AML-193 (cell line): ENCODE measurements at places on chromosomes 5 and 9.
A peak's percentile ranks its signal among the peaks of the same experiment; 100 is the strongest.

DNA sequence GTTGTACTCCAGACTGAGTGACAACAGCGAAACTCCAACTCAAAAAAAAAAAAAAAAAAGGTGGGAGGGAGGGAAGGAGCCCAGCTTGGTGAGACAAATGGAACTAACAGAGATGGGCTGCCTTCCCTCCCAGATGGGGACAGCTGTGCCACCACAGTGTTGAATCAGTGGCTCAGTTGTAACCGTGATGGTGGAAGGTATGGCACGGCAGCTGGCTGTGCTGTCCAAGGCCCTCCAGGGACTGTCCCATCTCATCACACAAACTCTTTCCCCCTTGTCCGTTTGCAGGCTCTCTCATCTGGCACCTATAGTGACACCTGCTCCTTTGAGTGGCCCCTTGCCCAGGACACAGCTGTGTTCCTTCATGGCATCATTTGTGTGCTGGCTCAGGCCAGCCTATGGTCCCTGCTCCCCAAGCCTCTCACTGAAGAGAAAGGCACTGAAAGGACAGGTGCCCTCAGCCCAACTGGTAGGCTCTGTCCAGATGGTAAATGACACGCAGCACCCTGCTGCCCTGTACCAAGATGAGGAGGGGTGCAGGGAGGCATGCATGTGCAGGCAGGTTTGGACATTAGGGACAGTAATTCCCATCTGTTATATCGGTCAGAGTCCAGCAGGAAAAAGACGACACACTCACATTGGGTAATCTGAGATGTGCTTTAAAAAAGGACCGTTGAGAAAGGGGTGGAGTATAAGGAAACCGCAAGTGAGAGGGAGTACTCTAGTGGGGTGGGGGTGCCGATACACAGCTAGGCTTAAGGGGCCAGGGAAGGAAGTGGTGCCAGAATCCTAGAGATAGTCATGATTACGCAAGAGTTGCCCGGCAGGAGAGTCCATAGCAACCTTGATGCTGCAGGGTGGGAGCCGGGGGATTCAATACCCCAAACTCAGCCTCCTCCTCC, 4.3 kb downstream of the SMIM33 start:
- peak; percentile 97 for DNase-seq

- no peak for DNase-seq
Observed at GRCh38 chr9:108163321-108164005, 673.9 kb upstream of the KLF4 start.

GRCh38 chr5:32536246-32536645, 49.1 kb upstream of the SUB1 start:
- no peak for DNase-seq

- DNase-seq = no peak
Observed at GRCh38 chr5:175674731-175675346, 17.0 kb downstream of the HRH2 start.

GRCh38 chr9:14748373-14748772, 25.8 kb upstream of the CER1 start:
- no peak for DNase-seq

GRCh38 chr5:111997711-111998110, 240.7 kb upstream of the NREP start:
- DNase-seq = no peak

DNA sequence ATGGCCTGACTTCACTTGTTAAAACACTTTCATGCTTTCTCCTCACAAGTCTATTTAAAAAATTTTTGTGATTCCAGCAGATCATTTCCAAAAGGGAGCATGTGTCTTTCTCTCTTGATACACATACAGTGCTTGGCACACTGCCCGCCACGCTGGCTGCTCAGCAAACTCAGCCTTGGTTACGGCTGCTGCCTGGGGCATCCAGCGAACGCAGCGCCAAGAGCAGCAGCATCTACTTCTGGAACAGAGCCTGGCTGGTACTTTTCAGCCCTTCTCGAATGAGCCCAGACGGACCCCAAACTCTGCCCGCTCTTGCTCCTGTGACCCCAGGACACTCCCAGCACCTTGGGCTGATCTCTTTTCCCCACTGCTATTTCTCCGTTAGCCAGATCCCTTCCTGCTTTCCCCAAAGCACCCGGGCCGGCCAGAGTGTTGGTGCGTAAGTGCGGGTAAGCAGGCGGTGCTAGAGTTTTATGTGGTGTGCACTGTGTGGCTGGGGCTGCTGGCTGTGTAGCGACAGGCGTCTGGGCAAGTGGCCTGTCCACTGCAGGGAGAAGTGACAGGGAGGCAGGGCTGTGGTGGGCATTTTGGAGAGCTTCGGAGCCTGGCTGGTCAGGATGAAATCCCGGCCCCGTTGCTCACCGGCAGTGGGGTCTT, 73.2 kb downstream of the SH3PXD2B start:
- DNase-seq = no peak

DNA sequence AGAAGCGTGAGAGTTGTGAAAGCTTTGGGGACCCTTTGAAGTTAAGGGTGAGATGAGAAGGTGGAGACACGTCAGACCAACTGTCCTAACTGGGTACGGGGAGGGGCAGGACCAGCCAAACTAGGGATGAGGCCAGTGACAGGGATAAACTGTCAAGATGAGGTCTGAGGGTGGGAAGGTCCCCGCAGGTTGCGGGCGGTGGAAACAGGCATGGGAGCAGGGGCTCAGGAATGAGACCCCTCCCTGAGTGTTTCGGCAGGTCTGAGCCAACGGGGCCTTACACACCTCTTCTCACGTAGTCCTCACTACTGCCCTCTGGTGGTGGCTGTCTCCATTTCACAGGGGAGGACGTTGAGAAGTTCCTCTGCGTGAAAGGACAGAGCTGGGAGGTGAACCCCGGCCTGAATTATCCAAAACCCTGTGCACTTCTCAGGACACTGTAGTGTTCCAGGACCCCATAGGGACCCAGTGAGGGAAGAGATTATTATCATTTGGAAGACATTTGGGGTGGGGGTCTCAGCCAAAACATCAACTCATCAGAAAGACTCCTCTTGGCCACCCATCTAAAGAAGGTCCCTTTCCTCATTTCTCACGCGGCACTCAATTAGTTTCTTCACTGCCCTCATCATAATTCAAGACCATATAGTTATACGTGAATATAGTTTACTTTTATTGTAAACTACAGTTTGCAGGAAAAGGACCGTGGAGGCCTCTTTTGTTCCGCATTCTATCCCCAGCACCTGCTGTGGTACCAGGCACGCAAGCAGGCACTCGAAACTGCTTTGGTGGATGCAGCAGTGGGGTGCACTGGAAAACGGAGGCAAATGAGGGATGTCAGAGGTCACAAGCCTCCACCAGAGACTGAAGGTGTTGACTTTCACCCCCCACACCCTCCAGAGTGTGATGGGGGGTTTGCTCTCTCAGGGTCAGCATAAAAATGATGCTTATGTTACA, 21.7 kb upstream of the NANS start:
- peak; percentile 39 for DNase-seq

- DNase-seq = no peak
Observed at GRCh38 chr9:96350866-96351265, 32.6 kb downstream of the SLC35D2 start.

GRCh38 chr9:136349546-136349945, 14.0 kb downstream of the DNLZ start:
- DNase-seq = no peak

- no peak for DNase-seq
Observed at GRCh38 chr5:170070556-170071412, 34.9 kb upstream of the FOXI1 start.

GRCh38 chr9:125732562-125732961, 14.6 kb upstream of the PBX3 start:
- DNase-seq = no peak

- DNase-seq = no peak
Observed at GRCh38 chr9:23375511-23375910, 450.5 kb downstream of the ELAVL2 start.

DNA sequence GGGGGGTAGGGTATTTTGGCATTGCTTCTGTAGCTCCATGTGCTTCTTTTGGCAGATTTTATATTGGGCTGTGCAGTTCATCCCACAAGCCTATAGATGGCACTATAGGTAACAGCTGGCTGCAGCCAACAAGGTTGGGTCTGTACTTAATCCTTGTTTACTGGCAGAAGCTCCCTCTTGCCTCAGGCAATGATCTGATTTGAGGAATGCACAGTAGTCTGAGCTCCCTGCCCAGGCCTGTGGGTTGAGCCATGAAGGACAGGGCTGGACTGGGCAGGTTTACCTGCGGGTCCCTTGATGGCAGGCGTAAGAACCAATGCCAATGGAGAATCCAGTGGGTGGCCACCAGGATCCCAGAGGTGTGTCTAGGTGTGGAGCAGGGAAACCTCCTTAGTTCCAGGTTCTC, 11.7 kb upstream of the OR1J2 start:
- peak; percentile 35 for DNase-seq

- DNase-seq = no peak
Observed at GRCh38 chr5:98585661-98586310, 187.7 kb upstream of the RGMB start.

DNA sequence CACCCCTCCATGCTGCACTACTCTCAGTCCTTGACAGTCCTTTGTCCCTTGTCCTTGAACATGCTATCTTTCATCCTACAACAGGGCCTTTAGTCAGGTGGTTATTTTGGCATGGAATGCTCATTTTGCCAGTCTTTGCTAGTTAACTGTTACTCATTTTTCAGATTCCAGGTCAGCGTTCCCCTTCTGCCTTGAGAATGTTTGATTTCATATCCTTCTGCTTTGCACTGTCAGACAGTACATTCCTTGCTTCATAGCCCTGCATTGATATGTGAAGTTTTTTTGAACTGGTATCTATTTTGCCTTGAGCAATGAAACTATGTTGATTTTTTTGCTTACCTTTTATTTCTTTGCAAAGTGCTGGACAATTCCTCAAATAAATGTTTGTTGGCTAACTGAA, 638.2 kb upstream of the SEMA6A start:
- no peak for DNase-seq

GRCh38 chr5:32734827-32735378, 23.8 kb downstream of the NPR3 start:
- no peak for DNase-seq

DNA sequence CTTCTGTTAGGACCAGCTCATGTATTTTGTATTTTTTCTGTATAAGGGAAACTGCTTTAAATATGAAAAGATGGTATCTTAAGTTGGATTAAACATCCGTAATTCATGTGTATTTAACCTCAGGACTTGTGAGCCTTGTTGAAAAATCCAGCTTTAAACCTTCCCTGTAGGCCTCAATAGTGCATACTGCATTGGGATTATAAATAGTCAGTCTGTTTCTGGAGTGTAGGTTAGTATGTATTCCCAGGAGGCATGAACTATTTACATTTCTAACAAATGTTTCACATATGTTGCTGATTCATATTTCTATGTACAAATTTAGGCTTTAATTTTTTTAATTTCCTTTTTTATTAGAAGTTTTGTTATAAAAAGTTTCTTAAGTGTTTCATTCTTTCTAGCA, 137.9 kb upstream of the GRHPR start:
- no peak for DNase-seq

DNA sequence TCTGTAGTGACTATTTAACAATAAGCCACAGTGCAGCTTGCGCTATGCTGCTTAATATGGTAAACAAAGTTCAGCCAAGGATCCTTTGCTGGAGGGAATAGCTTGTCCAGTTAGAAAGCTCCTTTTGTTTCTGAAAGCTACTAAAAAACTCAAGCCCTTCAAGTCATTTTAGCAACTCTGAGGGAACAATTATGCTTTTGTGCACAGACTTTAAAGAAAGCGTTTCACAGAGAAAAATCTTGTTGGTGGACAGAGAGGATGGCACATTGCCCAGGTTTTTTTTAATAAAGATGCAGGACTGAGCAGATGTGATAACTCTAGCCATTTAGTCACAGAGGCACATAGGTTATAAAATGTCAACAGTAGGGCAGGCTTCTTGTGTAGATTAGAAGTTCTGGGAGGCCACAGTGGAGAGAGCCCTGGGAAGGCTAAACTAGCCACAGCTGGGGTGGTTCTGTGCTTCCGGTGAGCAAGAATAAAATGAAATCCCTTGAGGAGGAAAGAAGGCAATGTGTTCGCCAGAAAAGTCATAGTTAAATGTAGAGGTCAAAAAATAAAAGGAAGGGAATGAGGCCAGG, 63.4 kb downstream of the ALDH7A1 start:
- DNase-seq = no peak

DNA sequence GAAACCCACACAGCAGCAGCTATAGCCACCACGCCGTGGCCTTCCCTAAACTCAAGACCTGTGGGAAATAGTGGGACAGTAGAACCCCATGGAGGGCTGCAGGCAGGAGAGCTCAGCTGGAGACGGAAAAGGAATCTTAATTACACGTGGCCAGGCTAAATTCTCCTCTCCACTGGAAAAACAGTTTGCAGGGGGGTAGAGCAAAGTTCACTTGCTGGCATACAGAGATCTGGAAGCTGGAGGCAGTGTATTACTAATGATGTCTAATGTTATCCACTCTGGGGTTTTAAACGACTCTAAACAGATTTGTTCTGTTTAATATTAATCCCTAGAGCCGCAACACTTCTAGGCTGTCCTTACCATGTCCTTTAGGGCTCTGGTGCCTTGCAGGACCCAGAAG, 257.1 kb downstream of the SAXO1 start:
- no peak for DNase-seq

DNA sequence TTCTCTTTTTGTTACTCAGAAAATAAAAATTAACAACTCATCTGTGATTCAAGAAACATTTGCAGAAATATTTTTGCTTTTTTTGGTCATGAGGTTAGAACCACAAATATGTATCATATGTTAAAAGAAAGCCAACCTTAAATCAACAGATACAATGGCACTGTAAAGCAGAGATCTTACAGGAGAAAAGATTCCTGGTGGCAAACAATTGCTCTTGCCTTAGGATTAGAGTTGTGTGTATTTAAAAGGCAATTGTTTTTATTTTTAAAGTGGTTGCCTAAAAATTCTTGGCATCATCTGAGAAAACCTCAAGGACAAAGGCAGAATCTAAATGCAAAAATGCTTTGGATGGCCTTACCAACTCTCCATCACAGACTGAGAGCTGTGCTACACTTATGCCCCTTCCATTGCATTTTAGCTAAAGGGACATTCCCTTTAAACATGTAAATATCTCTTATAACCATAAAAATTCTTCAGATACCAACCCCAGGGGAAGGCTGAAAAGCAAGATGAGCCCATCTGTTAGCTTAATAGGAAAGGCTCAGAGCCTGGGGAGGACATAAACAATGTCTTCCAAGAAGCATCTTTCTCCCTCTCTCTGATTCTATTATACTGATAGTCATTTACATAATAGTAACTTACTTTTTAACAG, 100.4 kb downstream of the FAM114A2 start:
- DNase-seq = no peak

DNA sequence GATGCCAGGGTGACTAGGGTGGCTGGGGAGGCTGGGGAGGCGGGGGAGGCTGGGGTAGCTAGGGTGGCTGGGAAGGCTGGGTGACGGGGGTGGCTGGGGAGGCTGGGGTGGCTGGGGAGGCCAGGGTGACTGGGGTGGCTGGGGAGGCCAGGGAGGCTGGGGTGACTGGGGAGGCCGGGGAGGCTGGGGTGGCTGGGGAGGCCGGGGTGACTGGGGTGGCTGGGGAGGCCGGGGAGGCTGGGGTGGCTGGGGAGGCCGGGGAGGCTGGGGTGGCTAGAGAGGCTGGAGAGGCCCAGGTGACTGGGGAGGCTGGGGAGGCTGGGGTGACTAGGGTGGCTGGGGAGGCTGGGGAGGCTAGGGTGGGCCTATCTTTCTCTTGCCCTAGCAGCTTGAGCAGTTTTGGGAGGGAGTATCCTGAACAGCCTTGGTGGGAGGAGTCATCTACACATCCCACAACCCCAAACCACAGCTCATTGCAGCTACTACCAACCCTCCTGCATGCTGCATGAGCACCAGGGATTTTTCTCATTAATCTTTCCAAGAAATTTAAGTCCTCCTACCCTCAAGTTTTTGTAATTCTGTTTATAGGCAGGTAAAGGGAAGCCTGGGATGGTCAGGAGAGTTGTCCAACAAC, 203.2 kb upstream of the IRX1 start:
- DNase-seq = no peak

- DNase-seq = no peak
Observed at GRCh38 chr9:72596451-72597180, 75.2 kb downstream of the TMC1 start.
